NCI-H187 treated with DMSO at 0.1 percent for 48 hours (cell line): ENCODE measurements at places on chromosomes 6 and 20.

DNA sequence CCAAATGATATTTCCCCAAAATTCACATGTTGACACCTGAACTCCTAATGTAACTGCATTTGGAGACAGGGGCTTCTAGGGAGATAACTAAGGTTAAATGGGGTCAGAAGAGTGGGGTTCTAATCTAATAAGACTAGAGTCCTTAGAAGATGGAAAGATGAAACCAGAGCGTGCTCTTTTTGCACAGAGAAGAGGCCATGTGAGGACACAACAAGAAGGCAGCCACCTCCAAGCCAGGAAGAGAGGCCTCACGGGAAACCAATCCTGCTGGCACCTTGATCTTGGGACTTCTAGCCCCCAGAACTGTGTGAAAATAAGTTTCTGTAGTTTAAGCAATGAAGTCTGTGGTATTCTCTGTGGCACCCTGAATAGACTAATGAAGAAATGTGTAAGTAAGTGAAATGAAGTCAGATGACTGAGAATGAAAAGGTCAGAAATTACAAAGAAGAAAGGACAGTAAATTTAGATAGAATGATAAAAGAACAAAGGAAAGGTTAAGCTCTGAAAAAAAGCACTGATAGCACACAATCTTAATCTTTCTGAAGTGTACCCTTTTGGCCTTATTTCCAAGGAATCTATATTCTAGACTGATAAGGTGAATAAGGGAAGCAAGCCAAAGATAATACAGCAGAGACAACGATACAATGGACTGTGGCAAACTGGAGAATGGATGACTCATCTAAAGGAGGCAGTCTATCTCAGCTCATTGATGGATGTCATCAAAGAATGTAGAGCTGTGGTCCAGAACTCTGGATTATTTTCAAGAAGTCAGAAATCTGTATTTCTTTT, 110.4 kb downstream of the MYB start:
- DNase-seq = no peak

DNA sequence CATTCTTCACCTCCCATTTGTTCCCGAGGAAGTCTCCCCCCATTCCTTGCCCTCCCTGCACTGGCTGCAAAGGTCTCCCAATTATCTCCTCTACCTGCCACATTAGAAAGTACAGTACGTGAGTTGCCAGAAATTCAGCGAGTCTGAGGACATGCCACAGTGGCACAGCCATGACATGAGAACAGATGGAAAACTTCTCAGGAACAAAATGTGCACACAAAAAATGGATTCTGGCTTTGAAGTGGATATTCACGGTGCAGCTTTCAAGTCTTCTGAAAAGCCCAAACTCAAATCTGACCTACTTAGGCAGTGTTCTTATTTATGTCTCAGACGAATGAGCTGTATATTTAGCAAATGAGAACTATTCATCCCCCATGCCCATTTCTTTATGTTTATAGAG, 269.1 kb upstream of the ARID1B start:
- DNase-seq = no peak

GRCh38 chr6:138943089-138943625, 44.9 kb downstream of the REPS1 start:
- DNase-seq = no peak

GRCh38 chr20:10449270-10449669, 14.2 kb downstream of the SLX4IP start:
- no peak for DNase-seq

DNA sequence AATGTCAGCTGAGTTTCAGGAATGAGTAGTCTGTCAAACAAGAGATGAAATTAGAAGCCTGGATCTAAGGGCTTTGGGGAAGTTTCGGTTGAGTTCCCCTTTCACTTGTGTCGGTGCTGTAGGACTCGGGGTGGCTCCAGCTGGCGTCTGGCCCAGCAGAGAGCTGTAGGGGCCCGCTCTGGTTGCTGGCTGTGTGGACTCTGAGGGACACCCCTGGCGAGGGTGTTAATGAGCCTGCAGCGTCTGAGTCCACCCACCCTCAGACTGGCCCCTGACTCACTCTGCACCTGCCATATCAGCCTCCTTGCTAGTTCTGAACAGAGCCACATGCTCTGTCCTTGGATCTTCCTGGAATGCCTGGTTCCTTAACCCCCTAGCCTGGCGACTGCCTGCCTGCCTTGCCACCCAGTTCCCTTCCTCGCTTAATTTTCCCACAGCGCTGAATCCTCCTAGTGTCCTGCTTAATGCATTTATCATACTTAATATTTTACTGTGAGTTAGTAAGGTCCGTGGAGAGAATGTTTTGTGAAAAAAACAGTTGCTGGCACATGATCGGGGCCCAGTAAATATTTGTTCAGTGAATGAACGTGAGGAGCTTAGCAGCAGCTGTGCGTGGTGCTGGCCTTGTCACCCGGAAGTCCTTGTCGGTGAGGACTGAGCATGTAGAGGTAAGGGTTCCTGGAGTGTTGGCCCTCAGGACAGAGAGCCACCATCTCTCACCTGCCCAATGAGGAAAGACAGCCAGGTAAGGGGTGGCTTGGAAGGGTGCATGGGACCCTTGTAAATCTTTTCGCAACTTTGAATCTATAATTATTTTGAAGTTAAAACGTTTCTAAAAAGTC, 1.6 kb downstream of the DNAJC5 start:
- no peak for DNase-seq

- DNase-seq = no peak
Measured at GRCh38 chr6:163206196-163206595, 208.3 kb upstream of the QKI start.
